ENCODE measurements at places on chromosomes 5 and 9. TPM values are rescaled to one million over a fixed set of nuclear protein-coding genes. Genes with fewer than 3 reads are reported as not detected.

The HAUS6 gene
- 23.1 TPM for total RNA-seq

The MARCOL gene
- total RNA-seq = not detected

The SLC4A9 gene
- total RNA-seq = not detected

The ANXA2R gene
- total RNA-seq = 1.8 TPM

The QRFP gene
- total RNA-seq = not detected

The CARD9 gene
- 0.53 TPM for total RNA-seq

The PDLIM4 gene
- not detected for total RNA-seq

The DMRTA1 gene
- 0.73 TPM for total RNA-seq

The LRRC19 gene
- total RNA-seq = not detected

The ZNF462 gene
- total RNA-seq = 4.3 TPM

The FAM221B gene
- not detected for total RNA-seq

The GRXCR2 gene
- not detected for total RNA-seq

The ANKRD20A1 gene
- 1.0 TPM for total RNA-seq

The CCNJL gene
- total RNA-seq = 13.6 TPM

The SOWAHA gene
- 0.15 TPM for total RNA-seq

The PARP8 gene
- total RNA-seq = 0.13 TPM

The DOK3 gene
- 4.1 TPM for total RNA-seq

The NR2F1-AS1 gene
- 4.1 TPM for total RNA-seq

The GRIN1 gene
- total RNA-seq = 0.22 TPM

The STXBP1 gene
- total RNA-seq = 16.4 TPM

The PCDHGA4 gene
- 0.16 TPM for total RNA-seq

The OR1J2 gene
- total RNA-seq = not detected

The OR1B1 gene
- not detected for total RNA-seq

The F12 gene
- 25.2 TPM for total RNA-seq

The TXNDC8 gene
- not detected for total RNA-seq

The FYB1 gene
- 10.0 TPM for total RNA-seq

The SPATA31A3 gene
- not detected for total RNA-seq

The NREP gene
- 3.2 TPM for total RNA-seq

The PCDHGC4 gene
- 0.05 TPM for total RNA-seq

The INSYN2B gene
- 0.61 TPM for total RNA-seq

The PPP3R2 gene
- total RNA-seq = not detected

The PHYHD1 gene
- not detected for total RNA-seq

The ABLIM3 gene
- total RNA-seq = 19.5 TPM

The EGFL7 gene
- 59.3 TPM for total RNA-seq

The PNPLA7 gene
- 0.76 TPM for total RNA-seq

The CTXN3 gene
- total RNA-seq = not detected

The FRRS1L gene
- total RNA-seq = 0.18 TPM

The TUT7 gene
- 10.7 TPM for total RNA-seq

The SVEP1 gene
- total RNA-seq = 1.8 TPM

The FPGS gene
- 48.3 TPM for total RNA-seq

The PAPPA gene
- 24.8 TPM for total RNA-seq

The PPP2R2B gene
- 0.14 TPM for total RNA-seq

The BSPRY gene
- 0.08 TPM for total RNA-seq

The KIF27 gene
- total RNA-seq = 1.1 TPM

The ENHO gene
- 2.1 TPM for total RNA-seq

The HTR1A gene
- not detected for total RNA-seq
